ENCODE measurements at places on chromosomes 3 and 15.

DNA sequence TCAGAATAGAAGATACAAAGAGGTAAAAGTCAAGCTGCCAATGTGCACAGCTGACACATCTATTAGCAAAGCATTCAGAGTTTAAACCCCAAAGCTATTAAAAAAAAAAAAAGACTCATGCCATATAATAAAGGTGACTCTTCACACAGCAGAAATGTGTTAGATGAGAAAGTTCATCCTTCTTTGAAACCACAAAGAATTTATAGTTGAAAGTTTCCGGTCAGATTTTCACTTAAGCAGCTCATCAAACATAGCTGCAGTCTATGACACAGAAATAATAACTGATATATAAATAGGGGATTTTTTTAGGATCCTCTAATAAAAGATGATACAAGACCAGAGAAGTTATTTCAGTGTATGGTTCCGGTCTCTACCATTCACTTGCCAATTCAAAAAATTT lies 76.6 kb downstream of the WWTR1 start:
- no peak for DNase-seq

DNA sequence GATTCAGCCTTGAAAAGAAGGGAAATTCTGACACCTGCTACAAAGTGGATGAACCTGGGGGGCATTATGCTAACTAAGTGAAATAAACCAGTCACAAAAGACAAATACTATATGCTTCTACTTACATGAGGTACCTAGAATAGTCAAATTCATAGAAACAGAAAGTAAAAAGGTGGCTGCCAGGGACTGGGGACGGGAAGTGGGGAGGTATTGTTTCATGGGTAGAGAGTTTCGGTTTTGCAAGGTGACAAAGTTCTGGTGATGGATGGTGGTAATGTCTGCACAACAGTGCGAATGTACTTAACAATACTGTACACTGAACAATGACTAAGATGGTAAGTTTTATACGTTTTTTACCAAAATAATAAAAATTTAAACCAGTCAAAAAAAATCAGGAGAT lies 4.8 kb downstream of the IDH2 start:
- peak; percentile 70 for DNase-seq

DNA sequence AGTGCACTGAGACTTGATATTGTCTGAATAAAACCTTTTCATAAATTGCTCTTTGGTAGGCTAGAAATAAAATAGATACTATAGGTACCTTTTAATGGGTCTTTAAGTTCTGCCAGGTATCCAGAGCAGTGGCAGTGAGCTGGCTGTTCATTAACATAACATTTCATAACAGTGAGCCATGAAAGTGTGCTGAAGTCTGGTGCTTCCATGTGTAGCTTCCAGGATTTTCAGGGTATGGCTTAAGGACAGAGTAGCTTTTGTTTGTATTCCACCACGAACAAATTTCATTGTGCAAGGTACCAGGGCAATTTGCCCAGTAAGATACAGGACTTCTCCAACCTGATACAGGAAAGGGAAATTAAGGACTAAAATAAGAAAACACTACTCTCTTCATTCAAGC lies 124.7 kb upstream of the NANOGP8 start:
- no peak for DNase-seq

DNA sequence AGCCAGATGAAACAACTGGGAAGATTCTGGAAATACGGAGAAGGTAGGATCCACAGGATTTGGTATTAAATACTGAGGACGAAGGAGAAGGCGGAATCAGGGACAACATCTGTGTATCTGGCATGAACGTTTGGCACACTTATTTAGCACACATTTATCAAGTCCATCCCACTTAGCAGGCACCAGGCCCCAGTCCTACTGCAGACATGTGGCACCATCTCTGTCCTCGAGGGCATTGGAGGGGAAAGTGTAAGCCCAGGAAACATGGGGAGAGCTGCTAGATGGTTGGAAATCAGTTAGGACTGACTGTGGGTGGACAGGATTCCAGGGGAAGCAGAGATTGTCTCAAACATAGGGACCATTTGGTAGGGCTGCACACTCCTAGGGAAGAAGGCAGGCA lies 29.0 kb upstream of the LCTL start:
- no peak for DNase-seq

DNA sequence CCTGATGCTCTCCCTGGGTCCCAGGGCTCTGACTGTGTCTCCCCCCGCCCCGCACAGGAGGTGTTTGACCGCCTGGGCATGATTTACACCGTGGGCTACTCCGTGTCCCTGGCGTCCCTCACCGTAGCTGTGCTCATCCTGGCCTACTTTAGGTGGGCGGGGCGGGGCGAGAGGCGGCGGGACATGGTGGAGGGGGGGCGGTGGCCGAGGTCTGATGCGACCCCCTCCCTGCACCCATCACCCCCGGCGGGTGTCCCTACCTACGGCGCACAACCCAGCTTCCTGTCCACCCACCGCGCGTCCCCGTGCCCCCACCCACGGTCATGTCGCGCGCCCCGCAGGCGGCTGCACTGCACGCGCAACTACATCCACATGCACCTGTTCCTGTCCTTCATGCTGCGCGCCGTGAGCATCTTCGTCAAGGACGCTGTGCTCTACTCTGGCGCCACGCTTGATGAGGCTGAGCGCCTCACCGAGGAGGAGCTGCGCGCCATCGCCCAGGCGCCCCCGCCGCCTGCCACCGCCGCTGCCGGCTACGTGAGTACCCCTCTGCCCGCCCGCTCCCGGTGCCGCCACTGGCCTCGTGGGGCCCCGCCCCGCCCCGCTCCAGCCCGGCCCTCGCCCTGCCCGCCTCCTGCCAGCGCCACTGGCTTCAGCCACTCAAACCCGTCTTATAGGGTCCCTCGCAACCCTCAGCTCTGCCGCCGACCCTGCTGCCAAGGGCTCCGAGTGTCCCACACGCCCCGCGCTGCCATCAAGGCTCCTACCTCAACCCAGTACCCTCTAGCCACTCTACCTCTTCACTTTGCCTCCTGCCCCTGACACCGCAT lies 21.0 kb downstream of the PTH1R start:
- no peak for DNase-seq

- DNase-seq = no peak
Observed at GRCh38 chr3:189914799-189915198, 205.9 kb downstream of the P3H2 start.

- no peak for DNase-seq
Observed at GRCh38 chr3:45280232-45280631, 54.1 kb upstream of the TMEM158 start.

DNA sequence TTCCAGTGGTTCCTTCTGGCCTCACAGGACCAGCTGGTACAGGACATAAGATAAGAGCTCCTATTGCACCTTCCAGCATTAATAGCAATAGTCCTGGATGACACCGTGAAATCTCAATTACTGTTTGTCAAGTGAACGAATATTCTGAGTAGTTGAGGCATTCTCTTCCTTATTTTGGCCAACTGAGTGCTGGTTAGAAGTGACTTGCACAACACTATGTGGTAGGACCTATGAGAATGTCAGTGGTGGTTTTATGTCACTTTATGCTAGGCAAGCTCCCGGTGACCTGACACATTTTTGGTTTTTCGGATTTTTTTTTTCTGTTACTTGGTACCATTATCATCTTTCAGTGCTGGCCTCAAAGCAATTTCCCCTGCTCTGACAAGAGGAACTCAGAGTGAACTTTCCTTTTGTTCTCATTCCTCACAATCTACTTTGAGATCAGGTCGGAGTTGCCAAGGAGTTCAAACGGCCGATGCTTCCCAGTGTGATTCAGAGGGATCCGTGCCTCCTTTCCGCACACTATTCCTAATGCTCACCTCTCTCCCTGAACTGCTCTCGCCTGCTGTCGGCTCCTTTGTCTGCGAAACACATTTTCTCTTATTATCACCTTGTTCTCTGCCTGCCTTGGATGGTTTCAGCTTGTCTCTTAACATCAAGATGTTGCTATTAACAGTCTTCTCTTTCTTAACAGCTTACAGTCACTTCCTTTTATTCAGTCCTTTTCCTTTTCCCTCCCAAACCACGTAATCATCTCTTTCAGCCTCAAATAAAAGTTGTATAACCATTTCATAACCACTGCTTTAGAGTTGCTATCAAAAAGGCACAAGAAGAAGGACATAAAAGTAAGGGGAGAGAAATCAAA lies 35.8 kb downstream of the QTRT2 start:
- DNase-seq = no peak

DNA sequence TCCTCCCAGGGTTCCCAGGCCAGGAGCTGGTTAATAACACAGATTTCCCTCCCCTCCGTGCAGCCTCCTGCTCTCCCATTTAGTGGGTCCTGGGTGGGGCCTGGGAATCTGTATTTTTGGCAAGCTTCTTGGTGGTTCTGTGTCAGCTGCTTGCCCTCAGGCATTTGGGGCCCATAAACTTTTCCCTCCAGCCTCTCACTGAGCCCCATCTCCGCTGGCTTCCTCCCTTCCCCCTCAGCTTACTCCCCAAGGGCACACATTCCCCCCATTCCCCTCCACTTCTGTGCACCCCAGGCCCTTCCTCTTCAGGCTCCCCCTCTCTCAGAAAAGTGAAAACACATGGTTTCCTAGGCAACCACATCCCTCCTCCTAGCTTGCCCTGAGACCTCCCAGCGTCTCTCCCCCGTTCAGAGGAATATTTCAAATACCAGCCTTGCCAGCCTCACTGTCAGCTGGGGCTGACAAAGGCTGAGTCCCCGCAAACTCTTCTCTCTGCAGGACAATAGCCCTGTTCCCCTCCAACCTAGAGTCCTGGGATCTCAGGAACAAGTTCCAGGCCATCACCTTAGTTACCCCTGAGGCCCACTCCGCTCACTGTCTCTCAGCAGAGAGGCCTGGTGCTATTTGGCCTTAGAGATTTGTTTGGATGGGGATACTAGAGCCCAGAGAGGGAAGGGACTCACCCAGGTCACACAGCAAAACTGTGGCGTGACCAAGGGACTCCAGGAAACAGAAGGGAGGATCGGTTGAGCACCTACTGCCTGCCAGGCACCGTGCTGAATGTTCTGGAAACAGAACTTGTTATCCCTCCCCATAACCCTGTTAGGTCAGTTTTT lies 44.6 kb upstream of the SMAD6 start:
- no peak for DNase-seq

Data from stimulated activated naive CD8-positive, alpha-beta T cell treated with anti-CD3 and anti-CD28 coated beads, Interleukin-15, amount 100 ng/mL, for 72 hours (primary cell).